ENCODE measurements at places on chromosomes 2 and 18. TPM values are rescaled to one million over a fixed set of nuclear protein-coding genes. Genes with fewer than 3 reads are reported as not detected.

ALKAL2 gene
- total RNA-seq = not detected

SERPINB3 gene
- total RNA-seq = 32.5 TPM

UGT1A4 gene
- 1.8 TPM for total RNA-seq

TMEM37 gene
- total RNA-seq = not detected

FER1L5 gene
- total RNA-seq = under 0.01 TPM

HOXD9 gene
- not detected for total RNA-seq

PDE11A gene
- not detected for total RNA-seq

DLGAP1 gene
- total RNA-seq = not detected

FAM161A gene
- 1.0 TPM for total RNA-seq

GALNT5 gene
- 30.1 TPM for total RNA-seq

SERPINB4 gene
- 63.5 TPM for total RNA-seq

TXNL1 gene
- 16.7 TPM for total RNA-seq

GKN1 gene
- total RNA-seq = not detected

CD8B gene
- total RNA-seq = not detected

IGFBP5 gene
- total RNA-seq = 2.3 TPM

DNAH6 gene
- 0.14 TPM for total RNA-seq

GPR55 gene
- total RNA-seq = not detected

RAX gene
- total RNA-seq = not detected

MRPL30 gene
- 31.8 TPM for total RNA-seq

IL36G gene
- total RNA-seq = 2.6 TPM

MPPE1 gene
- total RNA-seq = 28.7 TPM

METAP1D gene
- total RNA-seq = 4.4 TPM

CPO gene
- total RNA-seq = not detected

ARHGAP28 gene
- under 0.01 TPM for total RNA-seq

PPM1B gene
- 32.8 TPM for total RNA-seq

GAD1 gene
- total RNA-seq = 0.34 TPM

UCN gene
- 1.0 TPM for total RNA-seq

PTRHD1 gene
- total RNA-seq = 7.5 TPM
